ENCODE measurements at places on chromosomes 13 and 19. TPM values are rescaled to one million over a fixed set of nuclear protein-coding genes. Genes with fewer than 3 reads are reported as not detected.

CRX gene
- total RNA-seq = not detected

DACT3 gene
- 0.09 TPM for total RNA-seq

SELENOV gene
- not detected for total RNA-seq

GRWD1 gene
- total RNA-seq = 55.8 TPM

CYP2S1 gene
- total RNA-seq = not detected

DCT gene
- 0.07 TPM for total RNA-seq

PBX4 gene
- total RNA-seq = not detected

GGACT gene
- total RNA-seq = 6.9 TPM

CCNE1 gene
- total RNA-seq = 3.0 TPM

PRTN3 gene
- not detected for total RNA-seq

VSTM1 gene
- total RNA-seq = not detected

BRSK1 gene
- 5.1 TPM for total RNA-seq

BEST2 gene
- total RNA-seq = 0.70 TPM

DNA sequence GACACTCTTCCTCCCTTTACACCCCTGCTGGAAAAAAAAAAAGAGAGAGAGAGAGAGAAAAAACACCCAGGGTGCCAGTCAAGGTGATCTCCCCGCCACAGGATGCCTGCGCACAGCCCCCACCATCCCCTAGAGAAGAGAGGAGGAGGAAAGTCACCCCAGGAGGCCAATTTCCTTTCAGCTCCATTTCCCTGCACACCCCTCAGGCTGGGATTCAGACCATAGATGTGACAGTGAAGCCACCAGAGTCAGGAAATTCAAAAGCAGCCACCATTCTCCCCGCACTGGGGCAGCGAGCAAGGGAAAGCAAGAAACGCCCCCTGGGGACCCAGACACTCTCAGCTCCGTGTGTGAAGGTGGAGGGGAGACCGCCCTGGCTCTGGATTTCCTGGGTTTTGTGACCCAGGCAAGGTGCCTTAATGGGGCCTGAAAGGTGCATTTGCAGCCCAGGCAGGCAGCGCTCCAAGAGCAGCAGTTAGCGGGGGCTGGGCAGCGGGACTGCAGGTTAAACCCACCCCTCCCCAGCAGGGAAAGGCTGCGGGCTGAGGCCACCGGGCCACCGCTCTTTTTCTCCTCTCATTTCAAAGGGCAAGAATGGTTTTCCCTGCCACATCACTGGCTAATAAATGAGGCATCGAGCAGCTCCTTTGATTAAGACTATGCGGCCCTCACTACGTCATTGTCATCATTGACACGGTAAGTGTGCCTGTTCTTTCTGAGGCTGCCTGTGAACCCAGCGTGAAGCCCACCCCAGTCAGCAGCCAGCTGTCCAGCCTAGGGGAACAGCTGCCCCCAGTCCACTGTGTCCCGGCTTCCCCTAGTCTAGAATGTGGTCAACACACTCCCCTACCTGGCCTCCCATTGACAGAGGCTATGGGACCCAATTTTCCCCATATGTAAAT is 83.8 kb upstream of the TM9SF2 start:
- no peaks in the 10 kb centered on the region for H3K4me1 ChIP-seq
- H3K36me3 ChIP-seq = no peaks in the 10 kb centered on the region
- DNase-seq = no peak

DNA sequence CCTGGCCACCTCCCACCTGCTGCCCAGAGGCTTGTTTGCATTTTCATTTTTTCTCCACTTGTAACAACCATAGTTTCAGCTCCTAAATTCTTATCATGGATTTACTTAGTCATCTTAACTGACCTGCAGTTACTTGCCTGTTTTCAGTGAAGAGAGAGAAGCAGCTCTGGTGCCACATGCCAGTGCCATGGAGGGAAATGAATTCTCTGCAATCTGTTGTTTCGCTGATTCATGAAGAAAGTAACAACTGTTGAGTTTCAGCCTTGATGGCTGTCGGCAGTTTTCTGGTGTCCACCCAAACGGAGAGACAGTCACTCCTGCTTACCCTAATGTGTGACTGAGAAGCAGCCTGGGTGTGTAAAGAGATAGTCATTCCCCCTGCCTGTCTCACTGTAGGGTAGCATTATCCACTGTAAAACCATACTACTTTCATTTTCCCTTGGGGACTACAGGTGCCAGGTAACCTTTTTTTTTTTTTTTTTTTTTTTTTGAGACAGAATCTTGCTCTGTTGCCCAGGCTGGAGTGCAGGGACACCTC is 116.1 kb downstream of the DNAJC3 start:
- no peak for DNase-seq
- H3K36me3 ChIP-seq = peaks cover 88% of the 10 kb centered on the region
- H3K27ac ChIP-seq = no peak overlapping the region
- H3K27me3 ChIP-seq = no peaks in the 10 kb centered on the region
- no peak overlapping the region for H3K4me3 ChIP-seq

- peaks cover 3% of the 10 kb centered on the region for H3K4me1 ChIP-seq
- H3K27me3 ChIP-seq = peaks cover 56% of the 10 kb centered on the region
- peak; percentile 59 for DNase-seq
- no peak overlapping the region for H3K27ac ChIP-seq
- H3K4me3 ChIP-seq = no peak overlapping the region
Measured at GRCh38 chr13:72643311-72643989, 84.0 kb downstream of the MZT1 start.

DNA sequence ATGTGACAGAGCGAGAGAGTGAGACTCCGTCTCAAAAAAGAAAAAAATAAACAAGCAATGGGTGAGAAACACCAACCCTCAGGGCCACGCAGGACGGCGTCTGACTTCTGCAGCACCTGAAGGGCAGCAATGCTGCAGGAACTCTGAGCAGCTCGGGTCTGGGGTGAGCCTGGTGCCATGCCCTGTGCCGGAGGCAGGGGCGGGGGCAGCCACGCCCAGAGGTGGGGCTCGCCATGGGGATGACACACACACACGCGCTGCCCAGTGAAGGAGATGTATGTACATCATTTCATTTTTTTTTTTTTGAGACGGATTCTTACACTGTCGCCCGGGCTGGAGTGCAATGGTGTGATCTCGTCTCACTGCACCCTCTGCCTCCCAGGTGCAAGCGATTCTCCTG is 24.3 kb downstream of the GPX4 start:
- H3K27me3 ChIP-seq = no peaks in the 10 kb centered on the region
- peak overlapping the region; percentile 31 for H3K27ac ChIP-seq
- H3K4me3 ChIP-seq = no peak overlapping the region
- H3K4me1 ChIP-seq = peaks cover 8% of the 10 kb centered on the region
- peak; percentile 72 for DNase-seq

DNA sequence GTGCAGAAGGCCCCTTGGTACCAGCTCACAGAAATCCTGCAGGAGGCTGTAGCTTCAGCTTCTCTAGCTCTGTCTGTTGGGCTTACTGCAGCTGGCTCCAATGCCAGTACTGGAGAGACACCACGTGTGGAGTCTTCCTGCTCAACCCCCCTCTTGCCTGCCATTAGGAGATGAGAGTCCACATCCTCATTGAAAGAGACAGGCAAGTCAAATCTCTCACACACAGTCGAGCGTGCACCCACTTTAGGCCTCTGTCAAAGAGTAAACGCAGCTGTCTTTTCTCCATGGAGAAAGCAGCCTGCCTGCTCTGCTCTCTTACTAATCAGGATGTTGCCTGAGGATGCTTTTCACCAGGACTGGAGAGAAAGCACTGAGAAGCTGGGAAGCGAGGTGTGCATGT is 523.0 kb upstream of the NBEA start:
- H3K4me1 ChIP-seq = peaks cover 7% of the 10 kb centered on the region
- no peak for DNase-seq
- no peaks in the 10 kb centered on the region for H3K36me3 ChIP-seq

DNA sequence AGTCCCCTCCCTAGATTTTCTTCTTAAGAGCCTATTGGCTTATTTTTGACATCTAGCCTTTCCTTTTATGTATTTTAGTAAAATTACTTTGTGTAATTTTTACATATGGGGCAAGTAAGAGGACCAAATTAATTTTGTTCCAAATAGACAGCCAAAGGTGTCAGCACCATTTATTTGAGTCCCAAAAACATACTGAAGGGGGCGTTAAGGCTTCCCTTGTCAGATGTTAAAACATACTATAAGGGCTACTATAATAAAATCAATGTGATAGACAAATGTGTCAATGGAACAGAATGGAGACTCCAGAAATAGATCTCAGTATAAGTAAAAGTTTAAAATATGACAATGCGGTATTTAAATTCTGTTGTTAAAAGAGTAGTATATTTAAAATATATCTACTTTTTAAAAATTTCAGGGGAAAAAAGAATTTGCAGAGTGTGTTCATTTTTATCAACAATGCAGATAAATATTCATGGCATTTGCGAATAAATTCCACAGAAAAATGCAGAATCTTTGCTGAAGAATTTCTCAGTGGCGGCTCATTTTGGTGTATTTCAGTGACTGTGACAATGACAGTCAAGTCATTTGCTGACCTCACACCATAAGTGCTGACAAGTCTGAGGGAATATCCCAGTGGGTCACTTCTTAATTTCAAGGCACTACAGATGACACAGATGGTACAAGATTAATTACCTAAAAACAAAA is 133.7 kb downstream of the MTUS2 start:
- no peak overlapping the region for H3K4me3 ChIP-seq
- H3K4me1 ChIP-seq = no peaks in the 10 kb centered on the region
- H3K36me3 ChIP-seq = no peaks in the 10 kb centered on the region

- H3K4me3 ChIP-seq = no peak overlapping the region
- H3K27me3 ChIP-seq = no peaks in the 10 kb centered on the region
- no peak overlapping the region for H3K27ac ChIP-seq
- DNase-seq = no peak
- H3K4me1 ChIP-seq = no peaks in the 10 kb centered on the region
Measured at GRCh38 chr13:26517936-26518335, 39.5 kb upstream of the WASF3 start.

GRCh38 chr13:98719527-98720250 is 32.8 kb downstream of the SLC15A1 start:
- no peak overlapping the region for H3K27ac ChIP-seq
- no peaks in the 10 kb centered on the region for H3K4me1 ChIP-seq
- no peaks in the 10 kb centered on the region for H3K36me3 ChIP-seq
- no peak for DNase-seq
- H3K27me3 ChIP-seq = no peaks in the 10 kb centered on the region

DNA sequence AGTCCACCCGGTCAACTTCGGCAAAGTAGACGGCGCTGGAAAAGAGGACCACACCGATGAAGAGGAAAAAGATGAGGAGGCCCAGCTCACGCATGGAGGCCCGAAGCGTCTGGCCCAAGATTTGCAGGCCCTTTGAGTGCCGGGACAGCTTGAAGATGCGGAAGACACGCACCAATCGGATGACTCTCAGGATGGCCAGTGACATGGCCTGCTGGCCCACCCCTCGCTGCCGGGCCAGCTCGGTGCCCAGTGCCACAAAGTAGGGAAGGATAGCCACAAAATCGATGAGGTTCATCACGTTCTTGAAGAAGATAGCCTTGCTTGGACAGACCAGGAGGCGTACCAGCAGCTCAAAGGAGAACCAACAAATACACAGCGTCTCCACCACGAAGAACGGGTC is 2.1 kb downstream of the KCNA7 start:
- no peak for DNase-seq
- peaks cover 40% of the 10 kb centered on the region for H3K27me3 ChIP-seq
- no peak overlapping the region for H3K27ac ChIP-seq
- no peak overlapping the region for H3K4me3 ChIP-seq

GRCh38 chr19:37867831-37868230 is 38.6 kb downstream of the WDR87 start:
- no peaks in the 10 kb centered on the region for H3K36me3 ChIP-seq
- no peaks in the 10 kb centered on the region for H3K27me3 ChIP-seq
- H3K27ac ChIP-seq = peak overlapping the region; percentile 81
- peak; percentile 89 for DNase-seq

DNA sequence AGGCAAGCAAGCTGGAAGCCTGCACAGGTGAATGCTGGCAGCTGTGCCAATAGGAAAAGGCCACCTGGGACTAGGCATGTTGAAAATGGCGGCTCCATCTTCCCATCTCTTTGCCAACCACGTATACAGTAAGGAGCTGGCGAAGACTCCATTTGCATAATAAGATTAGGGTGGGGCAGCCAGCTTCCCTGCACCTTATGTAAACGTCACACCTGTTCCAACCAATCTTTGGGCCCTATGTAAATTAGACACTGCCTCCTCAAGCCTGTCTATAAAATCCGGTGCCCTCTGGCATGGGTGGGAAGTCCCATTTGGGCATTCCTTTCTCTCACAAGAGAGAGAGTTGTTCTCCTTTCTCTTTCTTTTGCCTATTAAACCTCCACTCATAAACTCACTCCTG is 16.8 kb downstream of the ADGRE2 start:
- H3K4me1 ChIP-seq = peaks cover 6% of the 10 kb centered on the region
- H3K27me3 ChIP-seq = no peaks in the 10 kb centered on the region
- no peak overlapping the region for H3K27ac ChIP-seq
- no peak overlapping the region for H3K4me3 ChIP-seq
- peaks cover 39% of the 10 kb centered on the region for H3K36me3 ChIP-seq
- no peak for DNase-seq

DNA sequence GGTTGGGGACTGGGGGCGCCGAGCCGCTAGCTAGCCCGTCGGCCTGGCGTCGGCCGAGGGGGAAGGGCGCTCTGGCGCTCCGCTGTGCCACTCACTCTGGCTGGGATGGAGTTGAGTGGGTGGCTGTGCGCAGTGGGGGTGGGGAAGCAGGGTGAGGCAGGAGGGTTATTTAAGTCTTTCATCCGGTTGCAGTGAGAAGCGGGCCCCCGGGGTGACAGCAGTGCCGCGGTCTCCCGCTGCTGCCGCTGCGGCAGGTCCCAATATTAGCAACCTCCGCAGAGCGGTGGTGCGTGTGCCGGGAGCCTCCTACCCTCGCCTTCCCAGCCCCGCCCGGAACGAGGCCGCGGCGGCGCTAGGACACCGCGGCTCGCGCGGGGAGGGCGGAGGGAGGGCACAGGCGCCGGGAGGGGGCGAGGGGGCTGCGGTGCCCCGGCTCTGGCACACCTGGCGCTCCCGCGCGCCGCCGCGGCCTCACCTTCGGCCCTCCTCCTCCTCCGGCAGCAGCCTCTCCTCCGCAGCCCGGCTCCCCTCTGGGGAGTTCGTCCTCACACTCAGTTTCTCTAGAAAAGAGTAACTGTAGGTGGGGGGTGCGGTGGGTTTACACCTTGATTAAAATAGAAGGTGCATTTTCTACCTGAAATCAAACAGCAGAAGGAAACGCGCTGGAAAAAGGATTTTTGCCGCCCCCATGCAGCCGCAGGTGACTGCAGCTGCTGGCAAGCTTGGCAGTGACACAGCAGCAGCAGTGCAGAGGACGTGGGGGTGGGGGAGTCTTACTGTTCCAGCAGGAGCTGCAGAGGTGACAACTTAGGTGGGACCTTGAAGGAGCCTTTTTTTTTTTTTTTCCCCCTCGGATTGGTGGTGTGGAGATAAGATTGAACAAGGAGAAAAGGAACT is 4.5 kb downstream of the FGF9 start:
- no peaks in the 10 kb centered on the region for H3K4me1 ChIP-seq
- H3K4me3 ChIP-seq = peak overlapping the region; percentile 76
- H3K27me3 ChIP-seq = peaks cover 22% of the 10 kb centered on the region
- no peak for DNase-seq
